ENCODE measurements at places on chromosomes 1 and 21. TPM values are rescaled to one million over a fixed set of nuclear protein-coding genes. Genes with fewer than 3 reads are reported as not detected.

RYR2 gene
- 0.05 TPM for total RNA-seq

DNA sequence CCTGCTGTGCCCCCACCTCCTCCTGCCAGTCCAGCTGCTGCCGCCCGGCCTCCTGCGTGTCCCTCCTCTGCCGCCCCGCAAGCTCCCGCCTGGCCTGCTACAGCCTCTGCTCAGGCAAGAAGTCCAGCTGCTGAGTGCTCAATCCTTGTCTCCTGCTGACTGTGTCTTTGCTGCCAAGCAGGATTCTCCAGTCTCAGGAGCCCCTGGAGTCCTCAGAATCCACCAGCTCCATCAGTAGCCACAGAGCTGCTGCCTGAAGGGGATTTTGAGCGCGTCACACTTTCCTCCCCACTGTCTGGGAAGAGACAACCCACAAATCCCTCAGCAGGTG is 973 bp downstream of the KRTAP10-11 start:
- no peak overlapping the region for H3K27ac ChIP-seq
- no peak for DNase-seq
- peaks cover 7% of the 10 kb centered on the region for H3K27me3 ChIP-seq

COL9A2 gene
- 8.2 TPM for total RNA-seq

- H3K27me3 ChIP-seq = no peaks in the 10 kb centered on the region
- no peak overlapping the region for H3K27ac ChIP-seq
- DNase-seq = no peak
Measured at GRCh38 chr1:160210561-160210960, 5.4 kb downstream of the PEA15 start.

ETNK2 gene
- 0.08 TPM for total RNA-seq

DNA sequence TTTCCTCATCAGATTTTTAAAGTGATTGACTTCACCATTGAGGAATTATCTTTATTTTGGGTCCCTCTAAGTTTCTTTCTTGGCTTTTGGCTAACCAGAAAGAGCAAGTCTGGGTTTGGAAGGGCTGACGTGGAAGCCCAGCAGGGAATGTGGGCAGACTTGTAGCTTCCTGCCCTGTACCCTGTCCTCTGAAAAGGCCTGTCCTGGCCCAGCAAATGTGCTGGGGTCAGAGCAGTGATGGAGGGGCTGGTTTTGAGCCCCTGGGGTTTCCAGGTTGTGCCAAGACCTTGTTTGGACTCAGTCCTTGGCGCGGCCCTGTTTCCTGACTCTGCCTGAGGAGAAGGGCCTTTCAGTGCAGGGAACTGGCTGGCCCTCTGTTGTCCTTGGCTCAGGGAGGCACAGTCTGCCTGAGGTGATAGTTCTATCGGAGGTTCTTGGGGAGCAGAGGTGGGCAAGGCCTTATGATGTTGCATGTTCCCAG is 72.1 kb downstream of the UCK2 start:
- no peak for DNase-seq
- H3K4me3 ChIP-seq = no peak overlapping the region
- no peak overlapping the region for H3K27ac ChIP-seq
- no peaks in the 10 kb centered on the region for H3K27me3 ChIP-seq
- peaks cover 11% of the 10 kb centered on the region for H3K4me1 ChIP-seq

CA14 gene
- not detected for total RNA-seq

GRCh38 chr1:55839221-55839620 is 624.1 kb upstream of the USP24 start:
- H3K27me3 ChIP-seq = no peaks in the 10 kb centered on the region
- H3K36me3 ChIP-seq = no peaks in the 10 kb centered on the region
- no peak overlapping the region for H3K4me3 ChIP-seq
- no peak overlapping the region for H3K27ac ChIP-seq
- no peak for DNase-seq
- H3K4me1 ChIP-seq = no peaks in the 10 kb centered on the region

DNA sequence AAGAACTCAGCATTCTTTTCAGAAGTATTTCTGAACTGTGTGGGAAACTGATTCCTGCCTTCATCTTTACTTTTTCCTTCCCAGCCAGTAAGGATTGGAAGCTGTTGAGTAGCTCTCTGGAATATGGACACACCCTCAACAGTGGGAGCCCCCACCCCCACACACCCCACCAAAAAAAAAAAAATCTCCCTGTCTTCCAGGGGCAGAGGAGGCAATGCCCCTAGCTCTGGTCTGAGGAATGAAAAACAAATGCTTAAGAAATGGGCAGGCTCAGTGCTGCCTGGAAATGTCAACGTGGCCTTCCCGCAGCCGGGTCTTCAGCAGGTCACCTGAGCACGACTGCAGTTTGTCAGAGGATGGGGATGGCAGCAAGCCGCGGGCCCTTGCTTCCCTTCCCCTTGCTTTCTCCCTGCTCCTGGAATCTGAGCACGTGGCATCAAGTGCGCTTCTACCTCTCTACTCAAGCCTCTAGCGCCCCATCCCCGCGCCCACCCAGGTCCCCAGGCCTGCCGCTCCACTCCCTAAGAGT is 479 bp downstream of the RGS16 start:
- DNase-seq = no peak
- no peak overlapping the region for H3K4me3 ChIP-seq
- H3K4me1 ChIP-seq = peaks cover 10% of the 10 kb centered on the region
- no peak overlapping the region for H3K27ac ChIP-seq
- peaks cover 24% of the 10 kb centered on the region for H3K27me3 ChIP-seq
- H3K36me3 ChIP-seq = peaks cover 12% of the 10 kb centered on the region

RCOR3 gene
- total RNA-seq = 47.8 TPM

LRRC7 gene
- not detected for total RNA-seq

- no peak overlapping the region for H3K4me3 ChIP-seq
- H3K27me3 ChIP-seq = peaks cover 11% of the 10 kb centered on the region
- DNase-seq = no peak
- no peaks in the 10 kb centered on the region for H3K36me3 ChIP-seq
Measured at GRCh38 chr1:53616511-53616910, 122.5 kb downstream of the GLIS1 start.

- H3K4me1 ChIP-seq = peaks cover 1% of the 10 kb centered on the region
- H3K27ac ChIP-seq = no peak overlapping the region
- H3K36me3 ChIP-seq = no peaks in the 10 kb centered on the region
- no peak for DNase-seq
- H3K4me3 ChIP-seq = no peak overlapping the region
Measured at GRCh38 chr1:199859491-199859933, 168.0 kb upstream of the NR5A2 start.

LCE1F gene
- not detected for total RNA-seq

HAO2 gene
- total RNA-seq = not detected
